ENCODE measurements at places on chromosomes 5 and 9.

DNA sequence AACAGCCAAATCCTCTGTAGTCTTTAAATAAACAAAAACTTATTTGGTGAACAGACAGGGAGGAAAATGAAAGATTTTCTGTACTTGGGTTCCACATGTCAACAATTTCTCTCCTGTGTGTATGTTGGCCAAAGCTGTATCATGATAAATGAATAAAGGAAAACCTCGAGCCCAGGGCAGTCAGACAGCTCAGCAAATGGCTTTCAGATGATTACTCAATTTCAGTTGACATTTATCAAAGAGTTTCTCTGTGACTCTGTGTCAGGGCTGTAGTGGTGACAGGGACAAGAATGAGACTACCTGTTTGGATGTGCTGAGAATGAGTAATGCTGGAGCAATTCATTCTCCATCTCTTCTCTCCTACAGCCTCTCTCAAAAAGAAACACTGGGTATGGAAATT lies 45.7 kb upstream of the PTGS1 start:
- no peak for DNase-seq

GRCh38 chr9:84871983-84872382 lies 202.5 kb downstream of the NTRK2 start:
- no peak for DNase-seq

GRCh38 chr9:128999581-129000206 lies 28.4 kb downstream of the SH3GLB2 start:
- DNase-seq: no peak

- DNase-seq: peak; percentile 49
Measured at GRCh38 chr5:107519900-107520354, 150.8 kb downstream of the EFNA5 start.

DNA sequence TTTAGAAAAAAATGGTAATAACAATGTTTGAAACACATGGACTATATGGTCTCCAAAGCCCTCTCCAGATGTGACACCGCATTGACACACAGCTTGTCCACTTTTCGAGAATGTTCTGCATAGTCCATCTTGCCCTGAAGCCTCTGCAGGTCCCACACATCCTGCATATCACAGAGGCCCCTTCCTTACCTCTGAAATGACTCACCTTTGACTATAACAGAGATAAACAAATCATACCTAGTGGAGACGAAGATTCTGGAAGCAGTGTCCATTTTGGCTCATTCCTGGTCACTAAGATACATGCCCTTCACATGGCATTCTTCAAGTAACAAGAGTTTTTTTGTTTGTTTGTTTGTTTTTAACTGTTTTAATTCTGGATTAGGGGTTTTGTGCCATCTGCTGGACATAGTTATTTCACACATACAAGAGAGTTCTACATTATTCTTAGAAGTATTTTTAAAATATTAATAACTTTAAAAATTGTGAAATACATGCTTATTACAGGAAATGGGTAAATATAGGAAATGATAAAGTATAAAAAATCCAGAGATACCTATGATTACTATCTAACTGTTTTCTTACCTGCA lies 5.1 kb downstream of the ARL14EPL start:
- DNase-seq: no peak

GRCh38 chr9:26904070-26904469 lies 11.5 kb upstream of the CAAP1 start:
- no peak for DNase-seq

- no peak for DNase-seq
Measured at GRCh38 chr5:51881901-51882300, 498.7 kb downstream of the ISL1 start.

DNA sequence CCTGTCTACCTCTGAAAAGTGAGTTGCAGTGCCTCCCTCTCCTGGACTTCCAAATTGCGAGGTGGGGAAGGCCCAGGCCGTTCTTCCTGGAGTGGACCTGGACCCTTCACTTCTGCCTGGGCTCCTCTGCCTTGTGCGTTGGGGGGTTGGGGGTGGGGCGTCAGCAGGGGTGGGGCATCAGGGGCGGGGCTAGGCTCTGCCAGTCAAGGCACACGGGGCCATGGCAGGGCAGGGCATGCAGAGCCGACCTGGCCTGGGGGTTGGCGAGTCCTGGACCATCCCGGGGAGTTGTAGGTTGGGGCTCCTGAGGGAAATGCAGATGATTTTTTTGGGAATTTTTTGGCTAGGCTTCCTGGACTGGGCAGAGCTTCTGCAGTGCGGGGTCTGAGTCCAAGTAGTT lies 87.1 kb downstream of the EHMT1 start:
- no peak for DNase-seq

DNA sequence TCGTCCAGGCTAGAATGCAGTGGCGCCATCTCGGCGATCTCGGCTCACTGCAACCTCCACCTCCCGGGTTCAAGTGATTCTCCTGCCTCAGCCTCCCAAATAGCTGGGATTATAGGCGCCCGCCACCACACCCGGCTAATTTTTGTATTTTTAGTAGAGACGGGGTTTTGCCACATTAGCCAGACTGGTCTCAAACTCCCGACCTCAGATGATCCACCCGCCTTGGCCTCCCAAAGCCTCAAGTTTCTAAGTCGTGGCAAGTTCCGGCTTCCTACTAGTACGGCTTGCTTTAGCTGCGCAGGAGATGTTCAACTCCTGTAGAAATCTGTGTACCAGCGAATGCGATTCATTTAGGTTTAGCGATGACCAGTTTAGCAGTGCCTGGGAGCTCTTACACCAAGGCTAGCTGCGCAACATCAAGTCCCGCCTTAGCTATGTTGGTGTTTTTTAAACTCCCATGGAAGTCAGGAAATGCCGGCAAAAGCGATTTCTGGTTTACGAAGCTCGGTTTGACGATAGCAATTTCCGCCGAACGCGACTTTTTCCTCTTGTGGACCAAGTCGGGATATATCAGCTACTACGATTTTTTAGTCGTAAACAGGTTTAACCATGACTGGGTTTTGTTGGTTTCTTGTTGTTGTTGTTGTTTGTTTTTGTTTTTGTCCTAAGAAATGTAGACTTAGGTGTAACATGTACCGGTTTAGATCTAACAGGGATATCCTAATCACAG lies 46.4 kb downstream of the ANXA2R start:
- no peak for DNase-seq

DNA sequence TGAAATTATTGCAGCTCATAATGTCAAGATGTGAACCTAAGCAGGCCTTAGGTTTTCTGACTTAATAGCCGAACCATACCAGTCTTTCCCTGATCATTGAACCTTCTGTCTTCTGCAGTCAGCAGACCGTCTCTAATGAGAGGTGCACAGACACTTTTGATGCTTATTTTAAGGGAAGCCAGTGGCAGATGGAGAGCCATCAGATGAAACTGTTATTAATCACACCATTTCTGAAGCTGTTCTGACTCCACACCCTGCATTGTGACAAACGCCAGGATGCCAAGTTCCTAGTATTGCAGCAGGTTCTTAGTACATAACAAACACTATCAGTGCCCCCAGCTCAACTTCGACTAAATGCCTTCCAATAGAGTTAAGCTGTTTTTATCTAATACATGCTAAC lies 43.0 kb downstream of the PIK3R1 start:
- DNase-seq: no peak

DNA sequence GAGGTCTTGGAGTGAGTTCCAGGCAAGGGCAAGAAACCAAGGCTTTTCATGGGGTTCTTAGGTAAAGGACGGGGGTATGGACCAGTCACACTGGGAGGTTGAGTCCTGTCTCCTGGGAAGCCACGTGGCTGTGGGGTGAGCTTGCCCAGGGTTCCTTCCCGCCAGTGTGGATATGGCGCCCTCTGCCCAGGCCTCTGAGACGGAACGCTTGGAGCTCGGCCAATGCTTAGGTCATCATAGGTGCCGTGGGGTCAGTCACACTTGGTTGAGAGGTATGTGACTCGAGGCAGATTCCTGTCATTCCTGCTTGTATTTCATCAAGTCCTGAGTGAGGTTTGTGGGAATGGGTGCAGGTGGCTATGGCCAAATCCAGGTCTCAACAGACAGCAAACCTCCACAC lies 46.2 kb downstream of the TENT4A start:
- DNase-seq: no peak

DNA sequence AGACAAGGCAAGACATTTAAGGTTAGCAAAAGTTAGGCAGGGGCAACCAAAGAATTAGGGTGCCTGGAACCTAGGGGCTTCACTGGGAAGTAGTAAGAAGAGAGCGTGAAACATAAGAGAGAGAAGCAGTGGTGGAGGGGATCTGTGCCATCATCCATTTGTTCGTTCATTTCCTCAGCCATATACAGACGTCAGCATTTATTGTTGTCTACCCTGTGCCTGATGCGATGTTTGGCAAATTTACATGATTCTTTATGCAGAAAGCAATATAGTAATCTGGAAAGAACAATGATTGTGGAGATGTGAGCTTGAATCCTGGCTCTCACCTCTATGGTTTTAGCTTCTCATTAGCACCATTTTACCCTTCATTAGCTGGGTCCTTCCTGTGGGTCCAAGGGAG lies 477.5 kb upstream of the MPDZ start:
- no peak for DNase-seq

- no peak for DNase-seq
Measured at GRCh38 chr5:127938746-127939145, 144.8 kb upstream of the SLC12A2 start.

DNA sequence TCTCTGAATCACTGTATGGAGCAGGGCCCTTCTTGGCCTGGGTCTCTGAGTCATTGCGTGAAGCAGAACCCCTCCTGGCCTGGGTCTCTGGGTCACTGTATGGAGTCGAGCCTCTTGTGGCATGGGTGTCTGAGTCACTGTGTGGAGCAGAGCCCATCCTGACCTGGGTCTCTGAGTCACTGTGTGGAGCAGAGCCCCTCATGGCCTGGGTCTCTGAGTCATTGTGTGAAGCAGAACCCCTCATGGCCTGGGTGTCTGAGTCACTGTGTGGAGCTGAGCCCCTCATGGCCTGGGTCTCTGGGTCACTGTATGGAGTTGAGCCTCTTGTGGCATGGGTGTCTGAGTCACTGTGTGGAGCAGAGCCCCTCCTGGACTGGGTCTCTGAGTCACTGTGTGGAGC lies 94.0 kb upstream of the RAPGEF1 start:
- DNase-seq: no peak

DNA sequence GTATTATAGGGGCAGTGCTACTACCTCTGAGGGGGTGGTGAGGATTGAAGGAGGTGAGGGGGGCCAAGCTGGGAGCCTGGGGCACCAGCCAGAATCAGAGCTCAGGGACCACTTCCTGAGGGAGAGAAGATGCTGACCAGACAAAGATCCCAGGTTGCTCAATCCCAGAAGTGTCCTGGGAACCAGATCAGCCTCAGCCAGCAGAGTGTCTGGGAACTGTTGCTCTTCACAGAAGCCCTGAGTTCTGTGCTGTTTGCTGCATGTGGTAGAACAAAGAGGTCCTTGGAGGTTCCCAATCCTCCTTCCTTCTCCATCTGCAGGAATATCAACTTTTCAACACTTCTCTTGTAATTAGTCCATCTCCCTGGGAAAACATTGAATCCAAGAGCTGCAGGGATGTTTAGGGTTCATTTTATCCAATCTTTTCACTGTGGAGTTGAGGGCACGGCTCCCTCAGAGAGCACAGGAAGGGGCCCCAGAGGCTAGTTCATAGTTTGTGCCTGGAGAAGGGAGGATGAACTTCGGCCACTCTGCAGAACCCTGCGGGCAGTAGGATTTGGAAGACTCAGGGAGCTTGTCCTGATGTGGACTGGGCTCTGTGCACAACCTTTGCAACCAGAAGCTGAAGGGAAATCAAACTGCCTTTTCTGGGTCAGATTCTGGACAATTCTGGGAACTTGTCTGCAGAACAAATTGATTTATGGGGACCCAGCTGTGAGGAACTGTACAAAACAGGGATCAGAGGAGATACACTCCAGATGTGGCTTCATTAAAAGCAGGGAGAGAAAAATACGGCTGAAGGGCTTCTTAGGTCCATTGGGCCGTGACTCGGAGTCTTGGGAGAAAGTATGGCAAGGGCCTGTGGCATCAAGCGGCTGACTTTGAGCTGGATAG lies 57.1 kb downstream of the GALNT12 start:
- no peak for DNase-seq

DNA sequence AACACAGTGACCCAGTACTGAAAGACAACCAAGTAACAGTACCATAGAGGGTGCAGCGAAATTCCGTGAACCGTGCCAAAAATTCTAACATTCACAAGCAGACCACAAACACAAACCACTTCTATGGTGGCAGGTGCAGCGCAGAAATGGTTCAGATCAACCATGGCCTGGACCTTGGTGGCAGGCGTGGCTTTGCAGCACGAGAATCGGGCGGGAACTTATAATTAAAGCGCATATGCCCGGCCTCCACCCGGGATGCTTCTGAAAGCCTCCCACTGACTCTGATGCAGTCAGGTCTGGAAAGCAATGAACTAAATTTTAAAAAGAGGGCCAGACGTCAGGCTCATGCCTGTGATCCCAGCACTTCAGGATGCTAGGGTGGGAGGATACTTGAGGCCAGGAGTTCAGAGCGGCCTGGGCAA lies 68.0 kb upstream of the TBC1D9B start:
- DNase-seq: no peak

GRCh38 chr5:52740007-52740406 lies 47.7 kb upstream of the ITGA1 start:
- DNase-seq: no peak

DNA sequence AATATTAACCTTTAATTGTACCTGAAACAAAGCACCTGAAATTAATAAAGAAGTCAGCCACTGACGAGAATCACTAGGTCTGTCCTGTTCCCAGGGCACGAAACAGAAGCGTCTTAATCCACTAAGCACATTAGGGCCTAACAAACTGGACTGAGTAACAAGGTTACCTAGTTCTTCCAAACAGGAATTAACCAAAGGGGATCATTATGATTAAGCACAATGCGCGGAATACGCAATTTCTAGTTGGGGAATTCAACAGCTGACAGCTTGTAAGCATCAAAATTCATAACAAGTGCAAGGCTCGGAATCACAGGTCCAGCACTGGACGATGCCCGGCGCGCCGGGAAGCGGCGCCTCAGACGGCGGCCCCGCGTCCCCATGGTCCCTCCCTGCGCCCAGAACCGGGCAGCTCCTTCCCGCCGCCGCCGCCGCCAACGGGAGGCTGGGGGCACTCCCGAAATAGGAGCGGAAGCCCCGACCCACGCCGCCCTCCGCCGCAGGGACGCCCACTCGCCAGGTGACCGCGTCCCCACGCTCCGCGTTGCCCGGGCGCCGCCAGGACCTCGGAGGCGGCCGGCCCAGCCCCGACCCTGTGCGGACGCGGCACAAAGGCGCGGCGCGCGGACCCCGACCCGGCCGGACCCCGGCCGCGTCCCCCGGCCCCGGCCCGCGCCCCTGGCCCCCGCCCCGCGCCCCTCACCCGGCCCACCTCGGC lies 898 bp downstream of the CAMSAP1 start:
- no peak for DNase-seq

GRCh38 chr5:158648631-158649030 lies 451.1 kb downstream of the EBF1 start:
- no peak for DNase-seq

- DNase-seq: no peak
Measured at GRCh38 chr5:151550146-151550545, 41.0 kb downstream of the FAT2 start.

GRCh38 chr5:170338933-170339779 lies 41.6 kb upstream of the LCP2 start:
- no peak for DNase-seq

DNA sequence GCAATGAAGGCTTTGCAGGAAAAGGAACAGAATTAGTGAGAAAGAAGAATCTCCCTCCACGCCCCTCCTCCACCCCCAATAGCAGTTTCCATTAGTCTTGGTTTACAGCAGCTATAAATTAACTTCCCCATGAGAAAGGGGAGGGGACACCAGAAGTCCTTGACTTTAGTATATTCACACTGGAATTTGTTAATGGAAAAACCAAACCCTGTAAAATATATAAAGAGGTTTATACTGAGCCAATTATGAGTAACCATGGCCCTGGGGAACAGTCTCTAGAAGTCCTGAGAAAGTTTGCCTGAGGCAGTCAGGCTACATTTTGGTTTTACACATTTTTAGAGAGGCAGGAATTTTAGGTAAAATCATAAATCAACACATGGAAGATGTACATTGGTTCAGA lies 88.5 kb downstream of the ALDH1A1 start:
- DNase-seq: no peak

All from NCI-H774 (cell line).